GM03348 (cell line): ENCODE measurements at places on chromosomes 2 and 18.

DNA sequence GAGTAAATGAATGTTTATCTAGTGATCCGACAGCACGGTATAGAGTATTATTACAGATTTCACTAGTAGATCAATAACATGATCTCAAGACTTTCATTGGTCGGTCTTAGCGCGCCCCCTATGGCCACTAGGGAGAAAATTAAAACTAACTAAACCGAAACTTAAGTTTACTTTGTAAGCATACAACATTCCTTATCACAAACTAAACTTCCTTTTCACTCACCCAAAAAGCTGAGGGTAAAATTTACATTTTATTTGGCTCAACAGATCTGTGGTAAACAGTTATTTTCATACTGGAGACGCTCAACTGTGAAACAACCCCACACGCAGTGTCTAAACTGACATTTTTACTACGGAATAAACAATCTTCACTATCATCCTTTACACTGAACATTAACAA, 215.6 kb upstream of the MAP2 start:
- peak; percentile 27 for DNase-seq

- DNase-seq: no peak
Measured at GRCh38 chr2:236843161-236843968, 242.3 kb upstream of the COPS8 start.

- DNase-seq: no peak
Measured at GRCh38 chr2:41496908-41497307, 550.9 kb upstream of the PKDCC start.

DNA sequence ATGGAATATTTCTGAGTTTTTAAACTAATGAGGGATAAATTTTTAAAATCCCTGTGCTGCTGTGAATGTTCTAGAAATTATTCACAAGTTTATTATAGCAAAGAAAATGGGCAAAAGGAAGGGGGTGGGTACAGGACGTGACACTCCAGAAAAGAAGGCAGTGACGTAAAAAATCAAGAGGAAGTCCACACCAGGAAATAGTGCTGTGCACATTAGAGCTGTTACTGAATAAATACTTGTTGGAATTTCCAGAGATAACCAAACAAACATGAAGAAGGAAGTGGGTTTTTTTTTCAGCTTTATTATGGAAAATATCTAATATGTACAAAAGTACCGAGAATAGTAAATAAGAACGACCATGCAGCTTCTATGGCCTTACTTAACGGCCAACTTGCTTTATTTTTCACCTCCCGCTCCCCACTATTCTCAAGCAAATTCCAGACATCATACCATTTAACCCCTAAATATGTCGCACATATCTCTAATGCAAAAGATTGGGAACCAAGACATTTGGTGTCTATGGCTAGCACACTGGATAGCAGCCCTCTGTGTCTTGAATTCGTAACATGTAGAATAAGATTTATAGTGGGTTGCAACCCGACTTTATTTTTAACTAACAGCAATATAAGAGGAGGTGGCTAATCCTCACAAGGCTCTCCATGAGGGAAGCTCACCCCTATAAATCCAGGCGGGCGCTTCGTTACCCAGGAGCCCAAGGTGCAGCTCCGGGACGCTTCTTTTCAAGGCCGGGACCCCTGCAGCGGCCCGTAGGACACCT, 580 bp upstream of the NDUFV2 start:
- peak; percentile 67 for DNase-seq

DNA sequence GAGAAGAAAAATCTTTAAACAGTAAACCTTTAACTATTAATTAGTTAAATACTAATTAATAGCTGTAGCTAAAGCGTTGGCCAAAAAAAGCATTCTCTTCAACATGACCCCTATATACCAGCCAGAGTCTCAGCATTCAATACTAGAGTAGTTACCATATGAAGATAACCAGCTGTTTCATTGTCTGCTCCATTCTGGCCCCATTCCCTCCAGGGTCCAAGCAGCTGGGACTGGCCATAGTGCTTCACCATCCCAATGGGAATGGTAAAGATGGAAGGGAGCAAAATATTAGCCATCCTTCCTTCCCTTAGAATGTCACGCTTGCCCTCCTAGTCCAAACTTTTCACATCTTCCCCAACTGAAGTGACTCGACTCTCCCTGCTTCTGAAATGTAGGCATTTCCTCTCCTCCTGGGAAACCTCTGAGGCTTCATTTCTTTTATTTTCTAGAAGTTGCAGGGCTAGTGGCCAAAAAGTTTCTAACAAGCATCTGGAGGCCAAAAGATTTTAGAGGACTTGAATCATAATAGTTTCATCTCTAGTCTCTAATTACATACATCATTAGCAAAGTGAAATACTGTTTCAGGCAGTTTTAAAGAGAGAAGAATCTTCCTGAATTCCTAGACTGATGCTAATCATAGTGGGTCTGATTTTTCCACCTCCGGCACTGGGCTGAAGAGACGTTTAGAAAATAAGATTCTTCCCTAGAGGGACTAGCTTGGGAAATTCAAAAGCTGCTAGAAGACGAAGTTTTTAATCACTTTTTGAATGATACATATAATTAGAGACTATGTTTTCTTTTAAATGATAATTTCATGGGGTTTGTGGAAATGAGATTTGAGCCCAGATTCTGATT, 52.7 kb downstream of the CCDC68 start:
- DNase-seq: peak; percentile 16

GRCh38 chr2:36707050-36707449, 10.5 kb downstream of the VIT start:
- peak; percentile 83 for DNase-seq

DNA sequence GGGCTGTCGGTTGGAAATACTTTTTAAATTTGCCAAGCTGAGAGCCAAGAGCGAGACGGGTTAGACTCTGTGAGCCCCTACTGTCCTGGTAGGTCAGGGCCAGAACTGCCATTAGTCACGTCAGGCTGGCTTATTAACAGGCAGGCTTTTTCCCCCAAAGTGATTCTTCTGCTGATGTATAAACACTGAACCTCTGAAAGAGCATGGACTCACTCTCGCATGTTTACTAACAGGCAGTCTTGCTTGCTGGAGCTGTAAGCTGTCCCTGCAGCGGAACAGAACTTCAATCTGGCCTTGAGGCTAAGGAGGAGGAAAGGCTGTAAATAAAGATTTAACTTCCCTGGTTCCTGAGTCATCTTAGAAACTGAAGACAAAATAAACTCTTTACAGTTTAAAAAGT, 288.4 kb downstream of the PIEZO2 start:
- no peak for DNase-seq

DNA sequence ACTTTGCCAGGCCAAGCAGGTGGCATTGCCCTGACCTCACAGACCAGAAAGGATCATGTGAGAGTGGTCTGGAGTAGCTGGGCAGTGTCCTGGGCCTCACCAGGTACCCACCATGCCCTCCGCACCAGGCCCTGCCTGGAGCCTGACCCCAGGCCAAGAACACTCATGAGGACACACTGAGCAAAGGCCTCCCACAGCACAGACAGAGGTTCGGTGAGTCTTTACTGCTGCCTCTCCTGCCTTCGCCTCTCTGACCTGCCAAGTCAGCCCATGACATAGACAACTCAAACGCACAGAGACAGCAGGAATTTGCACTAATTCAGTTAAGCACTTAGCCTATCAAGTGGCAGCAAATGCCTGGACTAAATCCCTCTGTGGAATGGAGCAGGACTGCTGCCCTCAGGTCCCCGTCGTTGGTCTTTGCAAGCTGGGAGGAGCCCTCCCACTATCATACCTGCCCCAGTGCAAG, 62.5 kb downstream of the RHOB start:
- DNase-seq: no peak

DNA sequence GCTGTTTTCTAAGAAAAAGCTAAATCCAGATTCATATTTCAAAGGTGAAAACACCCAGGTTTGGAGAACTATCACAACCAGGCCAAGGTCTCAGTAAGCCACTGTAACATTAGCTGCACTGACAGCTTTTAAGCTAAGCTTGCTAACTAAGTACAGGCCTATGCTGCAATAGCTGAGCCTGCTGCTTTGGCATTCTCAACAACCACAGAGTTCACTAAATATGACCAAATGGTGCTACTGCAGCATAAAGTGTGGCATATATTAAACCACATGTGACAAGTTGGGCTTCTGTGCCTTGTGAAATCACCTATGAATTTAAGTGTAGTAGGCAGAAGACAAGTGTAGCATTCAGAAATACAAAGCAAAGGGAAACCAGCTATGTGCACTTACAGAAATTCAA, 206.7 kb downstream of the TCF4 start:
- DNase-seq: peak; percentile 68

DNA sequence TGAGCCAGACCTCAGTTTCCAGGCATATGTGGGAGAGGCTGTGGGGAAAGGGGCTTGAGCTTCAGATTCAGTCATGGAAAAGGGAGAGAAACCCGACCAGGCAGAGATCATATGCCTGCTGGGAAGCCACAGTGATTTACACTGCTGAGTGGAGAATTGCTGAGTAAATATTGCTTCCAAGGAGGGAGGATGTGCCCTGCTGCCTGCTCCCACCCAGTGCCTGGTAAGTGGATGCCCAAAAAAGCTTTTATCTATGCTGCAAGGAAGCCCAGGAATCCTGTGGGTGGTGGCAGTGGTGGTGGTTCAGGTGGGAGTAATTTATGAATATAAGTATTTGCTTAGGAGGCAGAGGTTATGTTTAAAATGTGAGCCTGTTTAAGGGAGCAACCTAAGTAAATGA, 39.5 kb downstream of the INO80C start:
- DNase-seq: no peak

GRCh38 chr2:200039724-200040650, 84.6 kb downstream of the MAIP1 start:
- DNase-seq: peak; percentile 57

DNA sequence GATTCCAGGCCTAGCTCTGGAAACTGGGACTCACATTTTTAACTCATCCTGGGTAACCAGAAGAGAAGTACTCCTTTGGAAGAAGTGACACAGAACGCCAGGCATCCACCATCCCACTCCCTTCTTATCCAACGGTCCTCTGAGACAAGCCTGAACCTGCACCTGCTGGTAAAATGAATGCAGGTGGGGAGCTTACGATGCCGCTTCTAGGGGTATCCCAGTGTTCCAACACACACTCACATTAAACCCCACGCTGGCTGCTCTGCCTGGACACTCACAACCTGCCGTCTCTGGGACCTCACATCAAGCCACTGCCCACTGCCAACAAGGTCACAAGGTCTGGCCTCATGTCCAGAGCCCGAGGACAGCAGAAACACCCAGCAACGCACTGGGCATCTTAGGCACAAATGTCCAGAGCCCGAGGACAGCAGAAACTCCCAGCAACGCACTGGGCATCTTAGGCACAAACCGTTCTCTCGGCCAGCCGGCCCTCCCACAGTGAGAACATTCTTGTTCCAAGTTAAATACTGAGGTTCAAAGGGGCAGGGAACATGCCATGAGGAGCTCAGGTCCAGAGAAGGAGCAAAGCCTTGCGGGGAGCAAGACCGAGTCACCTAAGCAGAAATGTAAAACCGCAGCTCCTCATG, 9.9 kb downstream of the SLC66A2 start:
- DNase-seq: no peak

GRCh38 chr2:52512760-52513159, 1254.8 kb upstream of the CHAC2 start:
- DNase-seq: no peak

DNA sequence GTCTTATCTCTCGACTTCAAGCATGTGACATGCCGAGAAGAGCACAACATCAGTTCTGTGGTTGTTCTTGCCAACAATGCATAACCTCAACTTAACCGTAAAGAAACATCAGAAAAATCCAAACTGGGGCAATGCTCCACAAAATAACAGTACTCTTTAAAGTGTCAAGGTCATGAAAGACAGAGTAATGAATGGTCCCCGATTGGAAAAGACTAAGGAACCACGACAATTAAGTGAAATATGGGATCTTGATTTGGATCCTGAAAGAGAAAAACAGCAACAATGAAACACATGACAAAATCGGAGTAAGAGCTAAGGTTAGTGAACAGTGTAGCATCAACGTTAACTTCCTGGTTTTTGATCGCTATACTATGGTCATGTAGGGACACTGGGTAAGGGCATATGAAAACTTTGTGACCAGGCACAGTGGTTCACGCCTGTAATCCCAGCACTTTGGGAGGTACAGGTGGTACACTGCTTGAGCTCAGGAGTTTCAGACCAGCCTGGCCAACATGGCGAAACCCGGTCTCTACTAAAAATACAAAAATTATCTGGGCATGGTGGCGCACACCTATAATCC, 55.2 kb downstream of the UNC50 start:
- no peak for DNase-seq

GRCh38 chr2:204665771-204666170, 120.5 kb downstream of the PARD3B start:
- DNase-seq: no peak
